ENCODE measurements at places on chromosomes 1 and 21.

DNA sequence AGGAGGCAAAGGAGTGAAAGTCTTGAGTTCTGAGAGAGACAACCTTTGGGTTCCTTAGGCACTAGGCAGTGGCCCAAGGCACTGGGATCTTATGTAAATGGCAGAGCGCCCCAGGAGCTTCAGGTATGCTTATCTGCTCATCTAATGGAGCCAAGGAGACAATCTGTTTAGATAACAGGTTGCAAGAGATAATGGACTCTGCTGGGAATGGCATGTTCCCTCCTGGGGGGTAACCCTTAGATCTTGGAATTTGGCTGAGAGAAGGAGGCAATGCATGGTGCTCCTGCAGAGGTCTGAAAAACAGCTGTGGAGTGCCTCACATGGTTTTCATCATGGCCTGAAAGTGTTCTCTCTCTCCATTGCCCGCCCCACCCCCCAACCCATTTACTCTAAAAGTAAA is 44.1 kb upstream of the WLS start:
- DNase-seq, result no peak

- DNase-seq, result no peak
These were observed 8.0 kb downstream of the TPRG1L start for GRCh38 chr1:3632716-3633343.

DNA sequence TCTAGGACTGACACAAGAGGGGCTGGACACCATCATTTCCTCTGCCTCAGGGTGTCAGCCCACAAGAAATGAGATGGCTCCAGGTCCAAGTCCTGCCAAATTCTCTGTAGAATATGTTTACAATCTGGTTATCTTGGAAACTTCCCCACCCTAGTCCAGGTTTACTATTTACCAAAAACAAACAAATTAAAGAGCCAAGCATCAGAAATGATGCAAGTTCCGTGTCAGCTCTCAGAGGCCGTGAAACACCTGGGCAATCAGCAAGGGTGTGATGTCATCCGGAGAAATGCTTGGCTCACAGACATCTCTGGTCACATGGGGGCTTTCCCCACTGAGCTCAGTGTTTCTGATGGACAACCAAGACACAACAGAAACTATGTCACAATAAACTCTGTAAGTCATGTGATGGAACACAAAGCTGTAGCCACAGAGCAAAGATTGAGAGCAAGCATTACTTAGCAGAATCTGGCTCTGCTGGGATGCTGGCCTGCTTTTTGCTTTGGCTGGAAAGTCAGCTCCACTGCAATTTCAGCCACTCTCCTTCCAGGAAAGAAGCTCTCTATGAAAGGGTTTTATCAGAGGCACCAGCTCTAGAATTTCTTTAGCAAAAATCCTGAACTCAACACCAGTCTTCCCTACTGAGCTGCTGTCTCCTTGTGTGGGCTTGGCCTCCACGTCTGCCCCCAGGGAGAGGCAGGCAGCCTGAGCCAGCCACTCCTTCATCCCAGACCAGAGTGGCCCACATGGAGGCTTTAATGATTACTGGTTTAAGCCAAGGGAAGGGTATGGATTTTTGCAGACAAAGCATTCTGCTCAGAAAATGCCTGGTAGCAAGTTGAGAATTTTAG is 55.9 kb downstream of the NENF start:
- no peak for DNase-seq

GRCh38 chr1:212738330-212738729 is 38.7 kb upstream of the BATF3 start:
- no peak for DNase-seq

DNA sequence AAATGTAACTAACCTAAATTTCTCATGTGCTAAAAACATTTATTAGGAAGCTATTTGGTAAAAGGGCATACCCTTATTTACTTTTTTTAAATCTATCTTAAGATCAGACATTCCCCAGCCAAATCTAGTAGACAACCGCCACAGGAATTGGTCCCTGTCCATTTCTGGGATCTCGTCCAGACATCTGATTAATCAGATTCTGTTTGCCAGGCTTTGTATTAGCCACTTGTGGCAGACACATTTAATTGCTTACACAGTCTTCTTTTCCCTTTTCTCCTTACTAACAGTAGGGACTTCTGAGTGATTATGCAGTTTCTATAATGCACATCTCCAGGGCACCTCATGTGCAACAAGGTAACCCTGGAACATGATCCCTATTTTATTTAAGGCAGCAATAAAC is 449.0 kb upstream of the RGS18 start:
- no peak for DNase-seq

- DNase-seq, result no peak
These were observed 18.8 kb downstream of the TMPRSS15 start for GRCh38 chr21:18384771-18385170.

GRCh38 chr1:113320972-113321680 is 69.2 kb upstream of the MAGI3 start:
- no peak for DNase-seq

DNA sequence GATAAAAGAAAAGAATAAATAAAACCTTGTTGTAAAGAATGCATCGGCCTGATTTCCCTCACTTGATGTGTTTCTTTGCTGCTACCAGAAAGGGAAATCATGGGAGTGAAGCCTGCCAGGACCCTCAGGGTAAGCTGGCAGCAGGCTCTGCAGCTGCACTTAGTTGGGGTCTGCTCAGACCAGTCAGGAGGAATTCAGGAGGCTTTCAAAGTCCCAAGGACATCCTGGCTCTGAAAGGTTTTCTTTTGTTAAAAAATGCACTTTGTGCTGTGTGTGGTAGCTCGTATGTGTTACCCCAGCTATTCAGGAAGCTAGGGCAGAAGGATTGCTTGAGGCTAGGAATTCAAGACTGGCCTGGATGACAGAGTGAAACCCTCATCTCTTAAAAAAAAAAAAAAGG is 254.8 kb downstream of the ZNF648 start:
- no peak for DNase-seq

DNA sequence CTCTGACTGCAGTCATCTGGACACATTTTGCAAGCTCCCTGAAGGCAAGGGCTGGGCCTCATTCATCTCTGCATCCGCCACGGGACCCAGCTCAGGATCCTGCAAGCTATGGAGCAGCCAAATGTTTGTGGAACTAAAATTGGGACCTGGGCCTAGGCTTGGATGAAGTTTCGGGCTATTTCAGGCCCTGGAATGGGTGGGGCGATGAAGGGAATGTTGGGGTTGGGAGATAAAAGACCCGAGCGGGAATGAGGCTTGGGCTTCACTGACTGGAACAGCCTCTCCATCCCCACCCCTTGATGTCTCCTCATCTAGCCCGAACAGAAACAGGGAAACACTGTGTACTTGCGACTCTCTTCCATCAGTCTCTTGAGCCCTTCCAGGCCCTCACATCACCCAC is 7.3 kb upstream of the AHCYL1 start:
- DNase-seq, result no peak

GRCh38 chr21:17783481-17784179 is 35.5 kb downstream of the C21orf91 start:
- DNase-seq, result no peak

Data from stimulated activated CD8-positive, alpha-beta memory T cell treated with anti-CD3 and anti-CD28 coated beads, Interleukin-4, amount 100 ng/mL, for 1 hour (primary cell).